Memory B cell (primary cell): ENCODE measurements at places on chromosomes 12 and 14.

DNA sequence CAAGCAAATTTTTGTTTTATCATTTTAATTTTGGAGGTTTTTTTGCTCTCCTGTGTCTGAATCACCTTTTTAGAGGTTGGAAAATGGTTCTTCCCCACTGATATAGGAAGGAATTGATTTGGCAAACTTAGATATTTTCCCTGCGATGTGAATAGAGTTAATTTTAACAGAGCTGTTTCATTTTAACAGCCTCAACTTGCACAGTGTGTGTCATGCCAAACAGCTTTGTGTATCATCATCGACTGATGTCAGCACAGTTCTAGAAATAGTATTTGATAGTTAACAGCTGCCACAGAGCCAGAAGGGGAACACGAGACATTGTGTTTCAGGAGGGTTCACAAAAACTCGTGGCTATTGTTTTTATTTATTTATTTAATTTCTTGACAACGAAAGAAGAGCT is 243.1 kb upstream of the FOXN3 start:
- no peak for DNase-seq

- no peak for DNase-seq
Measured at GRCh38 chr12:21631367-21631766, 26.3 kb downstream of the LDHB start.

DNA sequence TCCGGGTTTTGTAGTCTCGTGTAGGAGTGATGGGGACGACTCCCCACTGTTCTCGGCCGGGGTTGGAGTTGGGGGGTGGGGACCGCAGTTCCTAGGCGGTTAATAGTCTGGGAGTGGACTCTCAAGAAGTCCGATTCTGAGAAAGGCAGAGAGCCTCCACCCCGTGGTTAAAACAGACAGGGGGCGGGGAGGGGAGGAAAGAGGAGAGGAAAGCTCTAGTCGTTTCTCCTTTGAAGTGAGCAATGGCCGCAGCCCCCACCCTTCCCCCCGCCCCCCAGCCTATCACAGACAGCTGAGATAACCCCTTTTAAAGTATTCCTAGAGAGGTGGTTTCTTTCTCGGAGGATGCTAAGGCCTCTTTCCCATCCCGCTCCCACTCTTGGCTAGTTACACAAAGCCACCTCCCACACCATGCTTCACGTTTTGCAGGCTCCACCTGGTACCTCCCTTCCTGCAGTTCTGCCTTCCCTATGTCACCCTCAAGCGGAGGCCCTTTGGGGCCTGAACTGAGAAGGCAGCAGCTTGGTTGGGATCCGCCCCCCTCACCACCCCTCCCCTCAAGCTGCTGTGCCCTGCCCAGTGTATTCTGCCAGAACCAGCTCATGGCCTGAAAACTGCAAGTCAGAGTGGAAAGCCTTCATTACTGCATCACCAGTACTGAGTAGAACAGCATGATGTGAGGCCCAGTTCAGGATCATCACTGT is 853 bp downstream of the USP5 start:
- DNase-seq = no peak

GRCh38 chr14:79011091-79011919 is 841.1 kb downstream of the NRXN3 start:
- DNase-seq = no peak

DNA sequence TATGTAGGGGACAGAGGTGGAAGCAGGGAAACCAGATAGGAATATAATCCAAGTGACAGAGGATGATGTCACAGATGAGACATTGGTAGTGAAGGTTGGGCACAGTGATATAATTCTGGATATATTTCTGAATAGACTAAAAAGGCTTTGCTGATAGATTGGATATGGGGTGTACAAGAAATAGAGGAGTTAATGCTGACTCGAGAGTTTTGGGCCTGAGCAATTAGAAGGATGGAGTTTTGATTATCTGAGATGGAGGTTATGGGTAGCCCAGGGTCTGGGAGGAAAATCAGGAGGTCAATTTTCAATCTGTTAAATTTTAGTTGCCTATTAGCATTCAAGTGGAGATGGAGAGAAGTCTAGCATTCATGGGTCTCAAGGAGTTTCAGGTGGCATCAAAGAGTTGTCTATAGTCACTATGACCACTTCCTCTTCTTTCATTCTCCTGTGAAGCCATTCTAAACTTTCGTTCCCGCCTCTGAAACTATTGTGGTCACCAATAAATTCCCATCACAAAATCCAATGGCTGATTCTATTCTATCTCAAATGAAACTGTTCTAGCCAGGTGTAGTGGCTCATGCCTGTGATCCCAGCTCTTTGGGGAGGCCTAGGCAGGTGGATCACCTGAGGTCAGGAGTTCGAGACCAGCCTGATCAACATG is 10.6 kb upstream of the ANO6 start:
- DNase-seq = no peak

- DNase-seq = no peak
Measured at GRCh38 chr12:25264862-25265261, 14.1 kb upstream of the KRAS start.

- DNase-seq = no peak
Measured at GRCh38 chr12:67148265-67148664, 120.9 kb upstream of the CAND1 start.

DNA sequence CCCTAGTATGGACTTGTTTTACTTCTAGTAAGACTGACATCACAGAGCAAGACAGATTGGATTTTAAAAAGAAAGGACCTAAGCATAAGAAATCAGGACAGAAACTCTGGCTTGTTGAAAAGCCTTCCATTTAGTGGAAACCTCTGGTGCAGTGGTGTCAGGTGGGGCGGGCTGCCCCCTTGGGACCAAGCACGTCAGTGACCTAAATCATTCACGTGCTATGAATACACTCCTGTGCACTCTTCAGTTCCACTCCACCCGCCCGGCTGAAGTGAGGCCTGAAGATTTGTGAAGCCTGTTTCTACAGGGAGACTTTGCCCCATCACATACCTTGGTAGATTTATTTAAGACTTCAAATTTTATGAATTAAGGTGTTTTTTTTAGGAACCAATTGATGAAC is 58.2 kb upstream of the STRN3 start:
- DNase-seq = peak; percentile 44

GRCh38 chr14:73738518-73739173 is 24.5 kb upstream of the PNMA1 start:
- no peak for DNase-seq

DNA sequence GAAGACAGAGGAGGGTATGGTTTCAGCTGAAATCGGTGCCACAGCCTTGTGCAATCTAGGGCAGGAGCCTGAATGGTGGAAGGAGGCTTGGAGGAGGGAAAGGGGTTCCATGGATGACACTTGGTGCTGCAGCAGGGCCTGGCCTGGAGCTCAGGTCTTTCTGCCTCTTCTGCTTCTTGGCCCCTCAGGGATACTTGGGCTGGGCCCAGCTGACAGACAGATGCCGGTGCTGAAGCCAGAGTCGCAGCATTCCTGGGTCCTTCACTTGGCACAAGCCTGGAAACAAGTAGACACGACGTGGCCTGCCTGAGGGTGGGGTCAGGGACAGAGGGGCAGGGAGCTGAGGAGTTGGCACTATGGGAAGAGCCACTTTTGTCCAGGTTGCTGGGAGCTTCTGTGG is 4.4 kb upstream of the PLEKHD1 start:
- DNase-seq = no peak

GRCh38 chr12:43196268-43196907 is 355.6 kb downstream of the ADAMTS20 start:
- no peak for DNase-seq

GRCh38 chr12:125395583-125396215 is 330.5 kb downstream of the AACS start:
- DNase-seq = no peak

DNA sequence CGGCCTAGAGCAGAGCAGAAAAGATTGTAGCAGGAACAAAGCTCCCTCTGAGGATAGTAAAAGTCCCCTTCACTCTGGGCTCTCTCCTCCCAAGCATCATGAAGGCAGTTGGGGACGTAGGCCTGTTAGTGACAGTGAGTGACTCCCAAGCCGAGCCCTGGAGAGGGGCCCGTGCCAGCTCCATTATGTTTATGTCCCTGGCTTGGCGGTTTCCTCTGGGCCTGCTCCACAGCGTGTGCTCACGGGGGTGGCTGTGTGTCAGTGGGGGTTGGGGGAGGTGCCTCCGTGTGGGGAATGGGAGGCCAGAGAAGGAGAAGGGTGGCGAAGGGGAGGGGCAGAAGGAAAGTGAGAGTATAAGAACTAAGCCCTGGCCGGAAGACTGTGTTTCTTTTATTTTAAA is 170.0 kb upstream of the VASH1 start:
- no peak for DNase-seq

DNA sequence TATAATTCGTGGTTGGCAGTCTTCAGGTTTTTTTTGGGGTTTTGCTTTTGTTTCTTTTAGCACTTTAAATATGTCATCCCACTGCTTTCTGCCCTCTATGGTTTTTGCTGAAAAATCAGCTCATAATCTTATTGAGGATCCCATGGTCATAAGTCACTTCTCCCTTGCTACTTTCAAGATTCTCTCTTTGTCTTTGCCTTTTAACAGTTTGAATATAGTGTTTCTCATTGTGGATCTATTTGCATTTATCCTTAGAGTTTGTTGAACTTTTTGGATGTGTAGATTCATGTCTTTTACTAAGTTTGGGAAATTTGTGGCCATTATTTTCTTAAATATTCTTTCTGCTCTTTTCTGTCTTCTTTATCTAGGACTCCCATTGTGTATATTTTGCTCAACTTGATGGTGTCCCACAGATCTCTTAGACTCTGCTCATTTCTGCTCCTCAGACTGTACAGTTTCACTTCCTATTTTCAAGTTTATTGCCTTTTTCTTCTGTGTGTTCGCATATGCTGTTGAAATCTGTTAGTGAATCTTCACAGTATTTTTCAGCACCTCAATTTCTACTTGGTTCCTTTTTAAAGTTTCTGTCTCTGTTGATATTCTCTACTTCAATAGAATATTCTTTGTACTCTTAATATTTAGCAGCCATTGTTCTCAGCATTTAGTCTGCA is 70.8 kb downstream of the WNK1 start:
- DNase-seq = no peak

DNA sequence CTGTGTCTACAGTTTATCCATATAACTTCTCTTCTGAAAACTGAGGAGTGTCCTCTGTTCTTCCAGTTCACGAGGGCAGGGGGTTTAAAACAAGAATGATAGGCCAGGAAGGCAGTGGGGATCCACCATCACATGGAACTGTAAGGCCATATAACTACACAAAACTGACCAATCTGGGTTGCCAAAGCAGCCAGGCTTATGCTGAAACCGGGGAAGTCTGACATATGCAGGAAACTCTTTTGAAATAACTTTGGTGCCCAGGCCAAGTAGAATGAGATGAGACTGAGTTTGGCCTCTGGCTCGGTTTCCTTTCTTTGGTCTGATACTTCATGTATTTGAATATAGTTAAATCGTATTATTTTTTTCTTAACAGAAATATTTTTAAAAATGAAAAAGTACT is 18.0 kb upstream of the ATF1 start:
- no peak for DNase-seq

GRCh38 chr12:5348491-5348890 is 83.4 kb upstream of the NTF3 start:
- DNase-seq = no peak

GRCh38 chr14:106505366-106505765 is 979.0 kb downstream of the TMEM121 start:
- no peak for DNase-seq

DNA sequence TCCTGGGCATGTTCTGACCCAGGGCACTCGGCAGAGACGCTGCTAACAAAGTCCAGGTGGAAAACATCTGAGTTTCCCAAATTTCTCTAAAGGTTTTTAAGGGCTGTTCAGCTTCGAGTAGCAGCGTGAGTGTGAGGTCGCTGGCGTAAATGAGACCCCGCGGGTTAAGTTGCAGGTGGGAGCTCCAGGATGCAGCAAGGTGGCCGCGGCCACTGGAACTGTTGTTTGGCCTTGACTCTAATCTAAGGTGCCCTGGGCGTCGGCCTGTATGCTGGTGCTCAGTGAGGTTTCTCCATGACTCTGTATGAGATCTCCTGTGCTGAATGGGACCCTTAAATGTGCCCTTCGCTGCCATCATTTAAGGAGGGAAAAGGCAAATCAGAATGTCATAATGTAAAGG is 50.7 kb downstream of the ELK3 start:
- DNase-seq = no peak

GRCh38 chr12:87924149-87924548 is 105.1 kb downstream of the C12orf50 start:
- DNase-seq = no peak

DNA sequence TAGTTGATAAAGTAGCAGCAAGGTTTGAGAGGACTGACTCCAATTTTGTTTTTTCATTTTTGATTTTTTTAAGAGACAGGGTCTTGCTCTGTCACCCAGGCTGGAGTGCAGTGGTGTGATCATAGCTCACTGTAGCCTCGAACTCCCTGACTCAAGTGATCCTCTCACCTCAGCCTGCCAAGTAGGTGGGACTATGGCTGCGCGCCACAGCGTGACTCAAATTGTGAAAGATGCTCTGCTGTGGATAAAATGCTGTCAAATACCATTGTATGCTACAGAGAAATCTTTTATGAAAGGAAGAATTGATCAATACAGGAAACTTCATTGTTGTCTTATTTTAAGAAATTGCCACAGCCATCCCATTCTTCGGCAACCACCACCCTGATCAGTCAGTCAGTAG is 48.3 kb downstream of the SCN8A start:
- no peak for DNase-seq

DNA sequence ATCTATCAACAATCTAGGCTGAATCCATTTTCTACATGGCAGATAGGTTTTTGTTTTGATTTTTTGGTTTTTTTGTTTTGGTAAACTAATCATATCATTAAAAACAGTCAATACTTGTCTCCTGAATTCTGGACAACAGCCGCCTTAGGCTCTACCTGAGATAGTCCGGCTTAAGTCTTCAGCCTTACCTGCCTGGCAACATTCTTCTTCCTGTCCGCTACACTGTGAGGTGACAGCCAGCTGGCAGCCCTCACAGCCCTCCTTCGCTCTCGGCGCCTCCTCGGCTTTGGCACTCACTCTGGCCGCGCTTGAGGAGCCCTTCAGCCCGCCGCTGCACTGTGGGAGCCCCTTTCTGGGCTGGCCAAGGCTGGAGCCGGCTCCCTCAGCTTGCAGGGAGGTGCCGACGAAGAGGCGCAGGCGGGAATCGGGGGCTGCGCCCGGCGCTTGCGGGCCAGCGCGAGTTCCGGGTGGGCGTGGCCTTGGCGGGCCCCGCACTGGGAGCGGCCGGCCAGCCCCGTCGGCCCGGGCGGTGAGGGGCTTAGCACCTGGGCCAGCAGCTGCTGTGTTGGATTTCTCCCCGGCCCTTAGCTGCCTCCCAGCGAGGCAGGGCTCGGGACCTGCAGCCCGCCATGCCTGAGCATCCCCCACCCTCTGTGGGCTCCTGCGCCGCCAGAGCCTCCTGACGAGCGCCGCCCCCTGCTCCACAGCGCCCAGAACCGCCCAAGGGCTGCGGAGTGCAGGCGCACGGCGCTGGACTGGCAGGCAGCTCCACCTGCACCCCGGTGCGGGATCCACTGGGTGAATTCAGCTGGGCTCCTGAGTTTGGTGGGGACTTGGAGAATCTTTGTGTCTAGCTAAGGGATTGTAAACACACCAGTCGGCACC is 49.0 kb downstream of the MDGA2 start:
- DNase-seq = no peak
